ENCODE measurements at places on chromosomes 12 and 14.

DNA sequence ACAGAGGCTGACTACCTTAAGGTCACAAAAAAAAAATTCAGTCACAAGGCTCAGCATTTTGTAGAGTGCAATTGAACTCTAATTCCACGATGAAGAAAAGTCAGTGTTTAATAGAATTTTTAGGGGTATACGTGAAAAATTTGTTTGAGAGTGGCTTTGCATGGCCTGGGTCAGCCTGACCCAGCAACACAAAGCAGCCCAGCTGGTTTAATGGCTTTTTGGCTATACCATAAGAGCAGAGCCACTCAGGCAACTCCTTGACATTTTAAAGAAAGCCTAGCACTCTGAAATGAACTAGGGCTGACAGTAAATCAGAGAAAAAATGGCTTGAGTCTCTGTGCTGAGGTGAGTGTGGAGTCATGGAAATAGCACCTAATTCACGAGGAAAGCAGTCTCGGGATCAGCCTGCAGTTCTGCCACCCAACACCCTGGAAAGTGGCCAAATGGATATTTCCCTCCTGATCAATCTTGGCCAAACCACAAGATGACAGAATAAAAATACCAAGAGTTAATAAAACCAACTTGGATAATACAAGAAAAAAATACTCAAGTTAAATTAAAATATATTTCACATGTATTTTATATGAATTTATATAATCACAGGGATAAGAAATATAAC is 59.5 kb downstream of the GALNT4 start:
- no peak for DNase-seq

GRCh38 chr14:74413627-74414026 is 12.4 kb downstream of the SYNDIG1L start:
- no peak for DNase-seq

- no peak for DNase-seq
Measured at GRCh38 chr12:72498354-72498753, 226.2 kb downstream of the TRHDE start.

GRCh38 chr14:60510254-60510950 is 1.5 kb downstream of the SIX6 start:
- DNase-seq = no peak

DNA sequence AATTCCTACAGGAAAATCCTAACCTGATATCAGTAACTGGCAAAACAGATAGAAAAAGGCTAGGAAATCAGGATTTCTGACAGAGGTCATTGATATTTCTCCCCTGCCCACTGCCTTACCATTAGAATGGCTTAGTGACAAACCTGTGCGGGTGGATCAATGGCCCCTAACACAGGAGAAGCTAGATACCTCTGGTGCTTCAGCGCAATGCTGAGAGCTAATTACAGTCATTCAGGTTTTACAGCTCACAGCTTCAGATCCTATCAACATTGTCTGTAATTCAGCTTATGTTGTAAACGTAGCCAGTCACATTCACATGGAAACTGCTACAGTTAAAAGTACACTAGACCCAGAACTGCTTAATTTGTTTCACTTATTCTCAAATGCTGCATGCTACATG is 17.4 kb upstream of the SLC10A1 start:
- no peak for DNase-seq
